ENCODE measurements at places on chromosomes 4 and X.
A peak's percentile ranks its signal among the peaks of the same experiment; 100 is the strongest.

DNA sequence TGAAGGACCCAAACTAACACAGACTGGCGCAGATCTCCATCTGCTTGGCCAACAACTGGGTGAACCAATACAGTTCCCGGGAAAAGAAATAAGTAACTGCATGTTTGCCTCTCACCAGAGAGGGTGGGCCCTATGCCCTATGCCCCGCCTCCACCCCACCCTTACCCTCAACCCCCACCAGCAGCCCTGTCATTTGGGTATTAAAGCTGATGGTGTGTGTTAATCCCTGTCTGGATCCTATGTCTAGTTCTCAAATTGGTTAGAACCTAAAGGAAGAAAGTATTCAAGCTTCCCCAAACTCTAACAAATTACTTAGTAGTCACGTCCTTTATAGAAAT is 19.0 kb downstream of the SMPX start:
- DNase-seq, result no peak

- DNase-seq, result no peak
Measured at GRCh38 chr4:183408796-183409195, 35.6 kb upstream of the CDKN2AIP start.

GRCh38 chr4:80295826-80296225 is 29.4 kb downstream of the FGF5 start:
- DNase-seq, result no peak

DNA sequence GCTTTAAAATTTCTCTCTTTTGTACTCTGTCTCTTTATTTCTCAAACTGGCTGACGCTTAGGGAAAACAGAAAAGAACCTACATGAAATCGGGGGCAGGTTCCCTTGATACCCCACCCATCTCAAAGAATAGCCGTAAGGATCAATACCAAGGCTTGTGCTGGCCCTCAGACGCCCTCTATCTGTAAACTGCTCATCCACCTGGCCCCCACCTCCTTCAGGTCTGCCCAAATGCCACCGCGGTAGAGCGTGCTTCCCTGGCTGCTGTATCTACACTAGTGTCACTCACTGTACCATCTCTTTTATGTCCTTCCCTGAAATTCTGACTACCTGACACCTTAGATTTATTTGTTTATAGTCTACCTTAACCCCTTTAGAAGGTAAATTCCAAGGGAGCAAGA is 62.8 kb downstream of the SMIM20 start:
- no peak for DNase-seq

- DNase-seq, result no peak
Measured at GRCh38 chr4:155568641-155569220, 97.9 kb upstream of the GUCY1A1 start.

- DNase-seq, result no peak
Measured at GRCh38 chrX:49792376-49792775, 36.7 kb upstream of the PAGE4 start.

- DNase-seq, result no peak
Measured at GRCh38 chr4:6888506-6889071, 21.0 kb upstream of the TBC1D14 start.

GRCh38 chrX:119698845-119699244 is 5.9 kb upstream of the SEPTIN6 start:
- DNase-seq, result peak; percentile 56

DNA sequence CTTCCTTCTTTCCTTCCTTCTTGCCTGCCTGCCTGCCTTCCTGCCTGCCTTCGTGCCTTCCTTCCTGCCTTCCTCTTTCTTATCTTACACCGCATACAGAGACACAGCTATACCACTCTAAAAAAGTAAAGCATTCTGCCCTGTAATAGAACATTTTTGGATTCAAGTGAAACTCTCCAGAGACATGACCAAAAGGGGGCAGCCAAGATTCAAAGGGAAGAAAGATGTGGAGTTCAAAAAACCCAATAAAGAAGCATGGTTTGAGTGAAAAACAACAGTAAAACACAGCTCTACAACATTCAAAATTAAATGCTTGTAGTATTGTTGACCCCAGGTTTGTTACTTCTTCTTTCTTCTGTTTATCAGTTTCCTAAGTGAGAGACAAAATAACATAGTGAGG is 914.9 kb upstream of the PCDH7 start:
- DNase-seq, result no peak

- DNase-seq, result no peak
Measured at GRCh38 chr4:8215001-8215427, 15.9 kb downstream of the SH3TC1 start.

- DNase-seq, result no peak
Measured at GRCh38 chr4:15586066-15586465, 69.1 kb downstream of the FBXL5 start.

GRCh38 chrX:115579786-115580294 is 18.9 kb downstream of the PLS3 start:
- no peak for DNase-seq

- no peak for DNase-seq
Measured at GRCh38 chr4:169238445-169238844, 32.3 kb downstream of the SH3RF1 start.

DNA sequence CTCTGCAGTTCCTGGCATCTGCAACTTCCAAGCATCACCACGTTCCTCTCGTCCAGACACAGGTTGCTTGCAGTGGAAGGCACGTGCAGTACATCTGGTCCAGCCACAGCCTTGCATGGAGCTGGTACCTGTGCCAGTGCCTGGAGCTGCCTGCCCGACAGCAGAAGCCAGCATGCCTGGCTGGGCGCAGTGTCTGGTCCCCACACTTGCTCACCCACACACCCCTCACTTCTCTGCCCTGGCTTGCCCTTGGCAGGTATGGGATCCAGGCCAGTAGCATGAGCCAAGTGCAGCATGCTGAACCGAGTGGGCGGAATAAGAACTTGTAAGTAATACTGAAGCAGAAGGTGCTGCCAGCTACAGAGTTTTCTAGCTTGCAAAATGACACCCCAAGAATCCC is 39.9 kb downstream of the SH3BGRL start:
- no peak for DNase-seq

- no peak for DNase-seq
Measured at GRCh38 chr4:187598196-187598595, 397.4 kb upstream of the ZFP42 start.

Data from CD4-positive, alpha-beta T cell treated with Interleukin-17A for 1 hour (primary cell).